H4 (cell line): ENCODE measurements at places on chromosomes 1 and 21. TPM values are rescaled to one million over a fixed set of nuclear protein-coding genes. Genes with fewer than 3 reads are reported as not detected.

- DNase-seq: no peak
Observed at GRCh38 chr1:72724951-72725861, 442.9 kb upstream of the NEGR1 start.

GRCh38 chr1:110554871-110555801 is 36.2 kb upstream of the KCNA10 start:
- no peak for DNase-seq

DNA sequence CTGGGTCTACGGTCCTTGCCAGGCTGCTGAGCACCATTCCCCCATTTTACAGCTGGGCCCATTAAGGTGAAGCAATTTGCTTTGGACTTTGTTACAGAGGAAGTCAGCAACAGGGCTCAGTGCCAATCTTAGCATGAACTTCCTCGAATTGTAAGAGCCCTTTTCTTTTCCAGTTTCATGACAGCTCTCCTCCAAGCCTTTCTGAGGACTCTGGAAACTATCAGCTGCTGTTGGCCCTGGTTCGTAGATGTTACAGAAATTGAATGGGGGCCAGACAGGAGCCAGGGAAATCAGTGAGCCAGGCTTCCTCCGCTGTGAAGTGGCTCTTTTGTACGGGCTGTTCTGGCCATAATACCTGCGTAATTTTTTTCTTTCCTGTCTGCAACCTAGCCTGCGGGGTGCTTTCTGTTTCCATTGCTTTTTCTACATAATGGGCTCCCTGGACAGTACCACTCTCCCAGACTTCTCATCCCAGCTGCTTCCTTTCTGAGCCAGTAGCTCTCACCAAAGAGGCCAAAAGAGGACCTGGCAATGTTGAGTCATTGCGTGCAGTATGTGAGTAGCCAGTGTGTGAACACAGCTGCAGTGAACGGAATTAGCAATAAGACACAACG is 386.3 kb downstream of the DISC1 start:
- no peak for DNase-seq

DNA sequence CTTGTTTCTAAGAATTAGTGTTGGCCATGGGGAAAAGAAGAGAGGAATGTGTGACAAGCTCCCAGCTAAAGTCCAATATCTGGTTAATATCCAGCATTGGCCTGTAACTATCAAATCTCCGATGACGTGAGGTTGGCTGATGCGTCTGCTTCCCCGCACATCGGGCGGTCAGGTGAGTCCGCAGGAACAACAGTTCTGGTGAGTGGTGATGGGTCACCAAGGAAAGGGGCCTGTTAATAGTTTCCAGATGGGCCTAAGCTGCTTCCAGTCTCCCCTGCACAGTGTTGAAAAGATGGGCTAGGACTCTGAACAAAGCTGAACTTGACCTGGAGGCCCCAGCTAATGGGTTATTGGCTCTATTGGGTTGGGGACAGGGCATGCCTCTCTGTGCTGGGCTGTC is 193.1 kb upstream of the EDN2 start:
- DNase-seq: no peak

- no peak for DNase-seq
Observed at GRCh38 chr1:24555591-24556413, at the start of gene NCMAP. Gene NCMAP (plus strand): TSS chr1:24556087. CDS start chr1:24595431, 39,344 bp downstream.

GRCh38 chr1:205316161-205316566 is 5.4 kb downstream of the NUAK2 start:
- DNase-seq: no peak

- peak; percentile 6 for DNase-seq
Observed at GRCh38 chr1:90973897-90974798, 47.7 kb downstream of the ZNF644 start.

DNA sequence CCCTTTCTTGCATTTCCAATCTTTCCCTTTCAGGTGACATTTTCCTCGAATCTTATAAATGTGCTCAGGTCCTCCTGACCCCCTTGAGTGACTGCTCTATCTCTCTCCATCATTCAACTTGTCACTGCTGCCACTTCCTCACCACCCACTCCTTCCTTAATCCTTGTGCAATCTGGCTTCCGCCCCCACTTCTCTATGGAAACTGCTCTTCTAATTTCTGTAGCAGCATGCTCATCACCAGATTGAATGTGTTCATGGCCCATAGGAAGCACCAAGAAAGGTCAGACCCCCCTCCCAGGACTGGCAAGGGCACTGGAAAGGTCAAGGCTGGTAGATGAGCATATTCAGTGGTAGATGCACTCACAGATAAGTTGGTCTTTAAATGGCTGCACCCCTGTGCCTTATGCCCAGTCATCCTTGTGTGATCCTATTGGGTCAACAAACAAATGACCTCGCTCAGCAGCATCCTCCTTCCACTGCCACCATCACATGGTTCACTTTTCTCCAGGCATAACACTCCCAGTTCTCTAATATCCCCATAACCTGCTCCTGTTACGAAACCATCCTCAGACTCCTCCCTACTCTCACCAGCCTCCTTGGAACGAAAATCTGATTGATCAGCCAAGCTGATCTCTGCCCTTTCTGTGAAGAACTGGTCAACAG is 288.5 kb upstream of the POU3F1 start:
- no peak for DNase-seq

DNA sequence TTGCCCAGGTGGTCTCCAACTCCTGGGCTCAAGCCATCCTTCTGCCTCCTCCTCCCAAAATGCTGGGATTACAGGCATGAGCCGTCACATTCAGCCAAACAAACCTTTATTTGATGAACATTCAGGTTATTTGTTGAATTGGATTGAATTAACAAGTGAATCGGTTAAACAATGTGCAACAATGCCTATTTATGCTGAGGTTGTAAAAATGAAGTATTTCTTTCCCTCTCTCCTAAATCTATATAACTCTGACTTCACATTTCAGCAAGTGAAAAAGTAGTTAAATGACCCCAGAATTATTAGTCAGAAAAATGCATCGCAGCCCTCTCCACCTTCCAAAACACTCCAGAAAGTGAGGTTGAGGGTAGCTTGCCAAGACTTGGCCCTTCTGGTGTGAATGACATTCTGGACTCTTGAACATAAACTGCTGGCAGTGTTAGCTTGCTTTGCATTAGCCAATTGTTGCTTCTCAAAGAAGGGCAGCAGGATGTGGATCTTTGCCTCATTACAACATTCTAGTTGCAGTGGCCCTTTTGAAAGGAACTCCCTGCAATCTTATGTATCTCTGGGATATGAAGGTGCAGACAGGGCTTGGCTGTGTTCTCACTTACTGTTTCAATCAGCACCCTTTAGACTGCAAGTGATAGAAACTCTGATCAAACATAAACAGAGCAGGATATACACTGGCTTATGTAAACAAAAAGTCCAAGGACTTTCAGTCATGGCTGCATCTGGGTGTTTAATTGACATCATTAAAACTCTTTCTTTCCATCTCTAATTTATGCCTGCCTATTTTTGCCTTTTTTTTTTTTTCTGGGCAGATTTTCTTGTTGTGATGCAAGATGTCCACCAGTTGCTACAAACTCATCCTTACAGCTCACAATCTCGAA is 22.4 kb downstream of the EDN2 start:
- no peak for DNase-seq

- no peak for DNase-seq
Observed at GRCh38 chr1:47727051-47727696, 270.0 kb downstream of the TRABD2B start.

Gene S100B
- total RNA-seq: not detected in 2 replicates

Gene RGS7
- total RNA-seq: 0.23 TPM in 1 of 2 replicates, not detected in the other

Gene EPHA10
- total RNA-seq: not detected in 2 replicates

Gene AMY2B
- 0.41 and 0.76 TPM in 2 replicates for total RNA-seq

Gene GJA9
- not detected in 2 replicates for total RNA-seq

Gene NUCKS1
- total RNA-seq: 179 and 195 TPM in 2 replicates

Gene DCDC2B
- total RNA-seq: not detected in 2 replicates
